Right ventricle myocardium superior (tissue), 1 donor: ENCODE measurements at places on chromosomes 6 and 20. TPM values are rescaled to one million over a fixed set of nuclear protein-coding genes. Genes with fewer than 3 reads are reported as not detected.

The FOXA2 gene
- not detected for total RNA-seq

The SIGLEC1 gene
- 9.6 TPM for total RNA-seq

The SYCP2L gene
- 0.75 TPM for total RNA-seq

The CUL7 gene
- total RNA-seq, result 6.8 TPM

The PPP1R14C gene
- 131 TPM for total RNA-seq

The SPATS1 gene
- total RNA-seq, result not detected

The SUPT3H gene
- total RNA-seq, result 3.4 TPM

The CENPW gene
- total RNA-seq, result 0.48 TPM

The SCUBE3 gene
- total RNA-seq, result 9.7 TPM

The ADGRG6 gene
- total RNA-seq, result 3.2 TPM

The ATP9A gene
- 18.0 TPM for total RNA-seq
